ENCODE measurements at places on chromosomes 1 and 21.

GRCh38 chr21:26047279-26047967, 123.1 kb downstream of the APP start:
- DNase-seq, result no peak

- DNase-seq, result no peak
Measured at GRCh38 chr21:17545007-17545406, 32.2 kb downstream of the CXADR start.

DNA sequence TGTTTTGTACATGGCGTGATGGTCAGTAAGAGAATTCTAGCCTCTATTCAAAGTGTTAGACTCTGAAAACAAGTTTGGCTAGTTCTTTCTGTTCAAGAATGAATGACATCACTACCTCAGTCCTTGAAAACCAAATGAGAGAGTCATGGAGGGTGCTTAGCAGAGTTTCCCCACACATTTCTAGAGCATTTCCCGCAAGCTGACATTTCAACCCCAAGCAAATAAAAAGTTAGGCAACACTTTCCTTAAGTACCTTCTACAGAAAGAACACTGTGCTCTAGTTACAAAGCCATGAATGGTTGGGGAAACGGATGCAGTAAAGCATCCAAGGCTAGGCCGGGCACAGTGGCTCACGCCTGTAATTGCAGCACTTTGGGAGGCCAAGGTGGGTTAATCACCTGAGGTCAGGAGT, 47.9 kb upstream of the SLC44A3 start:
- no peak for DNase-seq

- no peak for DNase-seq
Measured at GRCh38 chr1:94828251-94828650, 8.1 kb downstream of the SLC44A3 start.

DNA sequence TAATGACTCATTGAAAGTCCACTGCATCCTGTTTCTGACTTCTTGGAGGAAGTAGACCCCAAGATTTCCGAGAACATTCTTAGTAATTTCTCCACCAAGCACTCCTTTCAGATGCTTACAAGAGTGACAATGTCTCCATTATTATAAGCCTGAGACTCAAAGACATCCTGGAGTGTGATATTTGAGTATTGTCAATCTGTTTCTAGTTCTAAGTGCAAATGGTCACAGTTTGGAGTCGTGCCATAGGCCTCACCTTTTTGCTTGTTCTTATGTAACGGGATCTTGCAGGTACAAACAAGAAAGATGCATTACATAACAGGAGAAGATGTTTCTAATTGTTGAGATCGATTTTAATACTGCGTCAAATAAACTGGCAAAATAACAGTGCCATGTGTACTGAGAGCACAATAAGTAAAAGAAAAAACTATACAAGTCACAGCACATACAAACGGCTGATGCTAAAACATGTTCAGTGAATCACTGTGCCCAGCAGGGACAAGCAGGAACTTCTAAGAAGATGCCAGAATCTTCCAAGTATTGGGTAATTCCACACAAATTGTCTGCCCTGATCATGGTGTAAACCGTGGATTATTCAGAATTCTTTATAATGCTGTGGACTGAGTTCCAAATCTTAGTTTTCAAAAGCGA, 54.1 kb downstream of the CD2 start:
- no peak for DNase-seq

DNA sequence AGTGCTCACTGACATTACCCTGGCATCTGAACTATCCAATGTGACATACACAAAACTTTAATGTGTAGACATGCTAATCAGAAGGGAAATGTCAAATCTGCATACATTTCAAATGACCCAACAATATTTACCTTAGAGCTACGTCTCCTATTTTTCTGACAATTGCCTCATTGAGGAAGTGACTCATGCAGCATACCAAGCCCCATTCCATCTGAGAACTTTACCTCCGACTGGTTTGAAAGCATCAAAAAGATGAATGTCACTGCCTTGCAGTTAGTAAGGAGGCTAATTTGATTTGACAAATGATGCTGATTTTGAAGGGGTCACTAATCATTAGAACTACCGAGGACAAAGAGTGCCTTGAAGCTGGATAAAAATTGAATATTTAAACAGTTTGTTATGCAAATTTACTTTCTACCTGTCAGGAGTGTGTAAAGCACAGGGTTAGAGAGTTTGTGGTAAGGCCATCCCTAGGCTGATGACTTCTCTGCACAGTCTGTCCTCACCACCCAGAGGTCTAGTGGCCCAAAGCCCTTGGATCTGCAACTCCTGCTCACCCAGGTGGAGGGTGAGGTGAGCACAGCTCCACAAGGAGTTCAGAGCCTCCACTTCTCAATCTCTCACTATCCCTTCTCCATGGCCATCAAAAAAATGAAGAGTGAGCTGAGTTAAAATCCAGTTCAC, 500.3 kb upstream of the C1orf87 start:
- peak; percentile 40 for DNase-seq

- no peak for DNase-seq
Measured at GRCh38 chr1:102715150-102715549, 393.2 kb downstream of the COL11A1 start.

DNA sequence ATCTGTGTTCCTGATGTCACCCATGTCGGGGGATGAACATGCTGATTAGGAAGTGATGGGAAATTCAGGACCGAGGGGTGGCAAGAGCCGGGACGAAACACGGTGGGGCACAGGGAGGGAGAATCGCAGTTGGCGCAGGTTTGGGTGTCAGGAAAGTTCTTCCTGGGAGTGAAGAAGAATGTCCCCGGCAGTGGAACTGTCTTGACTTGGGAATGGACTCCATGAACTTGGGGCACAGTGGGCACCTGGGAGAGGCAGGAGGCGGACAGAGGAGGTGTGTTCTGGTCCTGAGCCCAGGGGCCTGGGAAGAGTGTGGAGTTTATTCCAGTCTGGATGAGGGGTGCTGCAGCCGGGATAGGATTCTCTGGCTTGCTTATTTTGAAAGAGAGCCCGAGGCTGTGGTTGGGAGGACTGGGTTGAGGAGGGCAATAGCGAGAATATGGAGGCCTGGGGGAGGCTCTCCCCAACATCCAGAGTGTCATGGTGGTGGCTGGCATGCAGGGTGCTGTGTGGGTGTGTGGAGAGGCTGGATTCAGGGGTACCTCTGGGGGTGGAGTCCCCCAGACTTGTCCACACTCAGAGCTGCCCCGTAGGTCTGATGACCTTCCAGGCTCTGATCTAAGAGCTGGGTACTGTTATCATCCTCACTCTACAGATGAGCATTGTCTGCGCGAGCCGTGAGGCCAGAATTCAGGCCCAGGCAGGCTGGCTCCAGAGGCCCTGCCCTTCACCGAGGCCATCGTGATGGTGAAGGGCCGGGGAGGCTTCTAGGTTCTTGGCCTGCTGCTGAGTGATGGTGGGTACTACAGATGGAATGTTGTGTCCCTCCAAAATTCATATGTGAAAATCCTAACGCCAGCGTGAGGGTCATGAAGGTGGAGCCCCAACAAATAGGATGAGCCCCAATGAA, 274.5 kb upstream of the C1orf174 start:
- DNase-seq, result no peak

DNA sequence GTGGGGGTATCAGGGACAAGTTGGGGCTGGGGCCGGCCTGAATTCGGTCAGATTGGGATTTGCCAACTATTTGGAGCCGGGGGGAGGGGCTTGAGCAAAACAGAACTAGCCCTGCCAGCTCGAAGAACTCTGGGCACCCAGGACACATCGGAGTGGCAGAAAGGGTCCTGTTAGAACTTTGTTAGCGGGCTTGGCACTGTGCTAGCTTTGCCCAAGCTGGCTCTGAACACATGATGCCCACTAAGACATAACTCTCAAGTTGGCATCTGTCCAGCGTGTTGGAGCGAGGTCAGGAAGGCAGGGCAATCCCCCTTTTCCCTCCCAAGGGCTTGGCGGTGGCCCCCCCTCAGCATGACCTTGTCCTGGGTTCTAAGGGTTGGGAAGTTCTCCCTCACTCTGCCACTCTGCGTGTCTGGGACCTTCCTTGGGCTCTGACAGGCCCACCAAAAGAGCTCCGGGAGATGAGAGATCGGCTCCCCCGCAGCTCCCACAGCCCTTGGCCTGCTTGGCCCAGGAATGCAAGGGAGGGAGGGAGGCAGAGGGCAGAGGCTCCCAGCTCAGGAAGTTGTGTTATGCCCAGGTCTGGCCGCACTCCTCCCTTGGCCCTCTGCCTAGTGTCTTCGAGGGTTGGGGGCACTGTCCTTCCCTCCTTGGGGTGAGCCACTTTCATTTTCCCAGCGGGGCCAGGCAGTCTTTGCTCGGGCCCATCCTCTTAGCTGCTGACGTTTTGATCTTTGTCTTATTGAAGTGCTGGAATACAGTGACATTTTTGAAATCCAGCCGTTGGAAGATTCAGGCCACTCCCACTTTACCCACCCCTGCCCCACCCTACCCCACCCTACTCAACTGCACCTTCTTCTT, 1.2 kb downstream of the LMNA start:
- no peak for DNase-seq

DNA sequence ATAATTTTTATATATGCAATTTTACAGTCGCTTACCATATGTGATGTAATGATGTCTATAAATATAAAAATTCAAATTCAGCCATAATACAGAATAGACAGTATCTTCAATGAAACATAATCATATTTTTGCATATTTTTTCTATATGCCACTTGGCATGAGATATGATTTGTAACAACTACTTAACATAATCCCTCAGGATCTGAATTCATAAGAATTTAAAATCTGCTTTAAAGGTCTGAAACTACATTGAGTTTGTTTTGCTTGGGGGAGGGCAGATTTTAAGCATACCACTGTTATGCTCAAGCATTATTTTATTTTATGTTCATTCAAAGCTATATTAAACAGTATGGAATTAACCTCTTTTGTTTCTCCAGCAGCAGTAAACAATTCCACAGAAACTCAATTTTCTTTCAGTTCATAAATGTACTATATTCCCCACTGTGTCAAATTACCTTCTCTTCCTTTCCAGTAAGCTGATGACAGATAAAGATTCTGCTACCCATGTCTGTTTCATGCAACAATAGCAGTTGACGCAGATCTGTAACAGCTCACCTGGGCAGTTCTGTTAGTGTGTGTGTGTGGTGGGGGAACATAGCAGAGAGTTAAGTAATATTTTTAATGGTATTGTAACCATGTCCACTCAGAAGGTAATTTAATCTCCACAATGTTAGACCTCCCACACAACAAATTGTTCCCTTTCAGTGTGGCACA, 224.8 kb downstream of the NTNG1 start:
- DNase-seq, result no peak

- no peak for DNase-seq
Measured at GRCh38 chr1:34378968-34379856, 202.5 kb downstream of the C1orf94 start.

- DNase-seq, result no peak
Measured at GRCh38 chr1:27179379-27179778, 24.5 kb upstream of the SLC9A1 start.

GRCh38 chr21:29362758-29363157, 64.0 kb downstream of the BACH1 start:
- no peak for DNase-seq

DNA sequence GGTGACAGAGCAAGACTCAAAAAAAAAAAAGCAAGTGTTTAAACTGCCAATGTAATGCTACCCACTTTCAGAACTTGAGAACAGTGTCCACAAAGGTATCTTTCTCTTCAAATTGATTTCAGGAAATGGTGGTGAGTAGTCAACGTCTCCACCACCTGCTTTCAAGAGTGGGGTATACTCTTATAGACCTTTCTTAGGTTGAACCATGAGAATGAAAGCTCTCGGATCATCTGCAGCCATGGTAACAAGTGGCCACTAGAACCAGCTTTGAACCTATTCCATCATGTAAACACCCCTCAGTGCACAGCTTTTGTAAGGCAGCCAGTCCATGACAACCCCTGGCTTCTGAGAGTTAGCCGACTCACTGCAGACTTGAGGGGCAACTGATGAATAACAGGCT, 107.4 kb downstream of the NTPCR start:
- DNase-seq, result no peak

- DNase-seq, result no peak
Measured at GRCh38 chr1:229142471-229142870, 128.4 kb upstream of the RAB4A start.

DNA sequence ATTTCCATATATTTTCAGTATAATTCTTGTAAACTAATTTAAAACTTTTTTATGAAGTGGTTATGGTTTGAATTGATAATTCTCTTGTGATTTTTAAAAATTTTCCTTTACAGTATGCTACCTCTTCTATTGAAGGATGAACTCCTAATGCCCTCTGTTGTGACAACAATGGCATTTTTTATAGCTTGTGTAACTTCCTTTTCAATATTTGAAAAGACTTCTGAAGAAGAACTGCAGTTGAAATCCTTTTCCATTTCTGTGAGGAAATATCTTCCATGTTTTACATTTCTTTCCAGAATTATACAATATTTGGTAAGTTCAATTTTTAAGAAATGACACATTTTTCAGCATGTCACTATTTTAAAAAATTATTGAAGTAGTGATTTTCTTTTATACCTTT, 61.4 kb downstream of the ALG6 start:
- no peak for DNase-seq

DNA sequence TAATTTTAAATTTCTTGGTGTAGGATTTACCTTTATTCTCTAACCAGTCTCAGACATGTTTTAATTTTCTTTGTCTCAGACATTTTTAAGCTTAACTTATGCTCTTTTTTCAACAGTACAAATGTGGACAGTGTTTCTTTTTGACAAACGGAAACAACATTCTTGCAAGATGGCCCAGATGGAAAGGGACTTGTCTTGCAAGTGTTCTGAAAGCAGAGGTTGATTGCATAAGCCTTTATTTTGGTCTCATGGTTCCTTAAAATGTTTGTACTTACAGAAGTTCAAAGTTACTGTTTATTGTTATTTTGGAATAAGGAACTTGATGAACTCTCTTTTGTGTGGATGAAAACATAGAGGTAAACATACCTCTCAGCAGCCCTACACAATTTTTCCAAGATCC, 22.9 kb downstream of the SMAP2 start:
- no peak for DNase-seq

GRCh38 chr1:207841901-207842300, 69.0 kb downstream of the CD34 start:
- no peak for DNase-seq

DNA sequence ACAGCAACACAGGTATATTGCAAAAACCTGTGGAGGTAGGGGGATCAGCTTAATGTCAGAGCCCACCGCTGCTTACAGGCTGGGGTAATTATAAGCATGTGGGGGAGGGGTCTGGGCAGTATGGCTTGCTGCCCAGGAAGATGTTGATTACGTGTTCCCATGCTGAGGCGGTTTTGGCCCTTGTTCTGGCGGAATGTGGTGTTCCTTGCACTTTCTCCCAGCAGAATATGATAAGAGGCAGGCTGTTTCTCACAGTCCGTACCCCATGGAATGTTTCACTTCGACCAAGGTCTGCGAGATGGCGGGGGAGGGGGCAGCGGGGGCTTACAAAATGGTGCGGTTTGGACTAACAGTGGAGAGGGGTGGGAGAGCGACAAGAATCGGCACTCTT, 9.8 kb upstream of the HPCAL4 start:
- DNase-seq, result no peak
